ENCODE measurements at places on chromosomes 1 and 21. TPM values are rescaled to one million over a fixed set of nuclear protein-coding genes. Genes with fewer than 3 reads are reported as not detected.

Gene OR6K3
- not detected for total RNA-seq

Gene CNIH3
- total RNA-seq = 1.1 TPM

Gene TBX15
- total RNA-seq = 0.63 TPM

Gene SPATA17
- total RNA-seq = 1.2 TPM

Gene OR2AK2
- not detected for total RNA-seq

Gene ASPM
- total RNA-seq = 0.44 TPM

Gene LCE7A
- total RNA-seq = not detected

Gene TMIGD3
- 0.85 TPM for total RNA-seq

Gene CFHR3
- not detected for total RNA-seq

Gene IGSF21
- total RNA-seq = 0.47 TPM

Gene UBQLN4
- total RNA-seq = 29.9 TPM

Gene MMEL1
- total RNA-seq = 0.82 TPM

Gene TRIM67
- total RNA-seq = 0.08 TPM

Gene ELF3
- 0.60 TPM for total RNA-seq

Gene SH3D21
- 1.9 TPM for total RNA-seq

Gene CLDN19
- total RNA-seq = not detected

Gene FCRL5
- not detected for total RNA-seq
